Osteocyte (in vitro differentiated cells): ENCODE measurements at places on chromosomes 16 and 17. TPM values are rescaled to one million over a fixed set of nuclear protein-coding genes. Genes with fewer than 3 reads are reported as not detected.

SLC6A4 gene
- 0.10 and 0.16 TPM in 2 replicates for total RNA-seq

ARHGDIG gene
- 0.54 TPM in 1 of 2 replicates, not detected in the other for total RNA-seq

DNA sequence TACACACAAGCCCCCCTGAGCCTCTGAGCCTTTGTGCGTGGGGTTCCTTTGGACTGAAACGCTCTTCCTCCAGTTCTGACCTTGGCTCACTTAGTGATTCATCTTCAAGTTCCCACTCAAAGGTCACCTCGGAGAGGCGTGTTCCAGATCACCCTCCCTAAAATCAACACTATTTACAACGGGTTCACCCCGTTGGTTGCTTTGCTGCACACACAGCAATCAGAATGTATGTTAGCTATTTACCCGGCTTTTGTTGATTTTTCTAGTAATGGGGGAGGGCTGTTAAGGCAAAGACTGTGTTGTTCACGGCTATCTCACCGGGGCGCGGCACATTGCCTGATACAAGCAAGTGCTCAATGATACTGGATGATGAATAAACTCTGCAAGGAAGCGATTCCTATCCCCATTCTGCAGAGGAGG, 977 bp downstream of the NAGPA start:
- peak overlapping the region; percentile 70 for H3K4me3 ChIP-seq
- DNase-seq, result no peak
- H3K4me1 ChIP-seq, result peaks cover 17% of the 10 kb centered on the region
- peaks cover 3% of the 10 kb centered on the region for H3K36me3 ChIP-seq

GRCh38 chr16:78663690-78664089, 564.2 kb downstream of the WWOX start:
- no peak overlapping the region for H3K27ac ChIP-seq
- DNase-seq, result no peak
- no peak overlapping the region for H3K4me3 ChIP-seq
- no peaks in the 10 kb centered on the region for H3K36me3 ChIP-seq

- DNase-seq, result no peak
- no peak overlapping the region for H3K4me3 ChIP-seq
- no peaks in the 10 kb centered on the region for H3K36me3 ChIP-seq
Observed at GRCh38 chr17:17019891-17020456, 22.3 kb upstream of the MPRIP start.

DNA sequence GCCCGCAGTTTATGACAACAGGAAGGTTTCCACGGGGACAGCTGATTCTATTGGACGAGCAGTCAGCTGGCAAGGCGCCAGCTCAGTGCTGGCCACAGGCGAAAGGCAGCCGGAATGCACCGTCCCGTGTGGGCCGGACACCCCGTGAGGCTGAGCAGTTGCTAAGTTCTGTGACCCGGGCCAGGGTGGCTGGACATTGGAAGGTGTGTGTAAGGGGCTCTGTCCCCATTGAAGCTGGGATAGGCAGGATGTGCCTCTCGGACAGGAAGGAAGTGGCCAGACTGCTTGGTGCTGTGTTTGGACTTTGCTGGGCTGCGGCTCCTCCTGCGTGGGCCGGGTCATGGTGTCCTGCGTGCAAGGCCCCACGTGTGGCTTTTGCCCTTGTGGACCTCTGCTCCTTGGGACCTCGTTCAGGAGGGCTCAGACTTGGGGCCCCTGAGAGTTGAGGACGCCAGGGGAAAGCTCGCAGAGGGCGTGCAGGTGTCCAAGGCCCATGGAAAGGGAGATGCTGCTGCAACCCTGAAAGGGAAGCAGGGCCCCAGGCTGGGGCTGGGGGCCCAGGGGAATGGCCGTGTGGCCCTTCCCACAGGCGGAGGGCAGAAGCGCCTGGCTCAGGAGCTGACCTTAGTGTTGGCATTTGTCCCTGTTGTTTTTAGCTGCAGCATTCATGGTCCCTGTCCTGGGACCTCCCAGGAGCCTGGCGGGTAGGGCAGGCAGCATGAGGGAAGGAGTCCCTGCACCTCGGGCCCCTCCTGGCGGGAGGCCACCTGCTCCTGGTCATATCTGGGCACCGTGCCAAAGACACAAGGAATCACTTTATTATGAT, 10.0 kb downstream of the BAIAP2 start:
- peak overlapping the region; percentile 96 for H3K27ac ChIP-seq
- peaks cover 62% of the 10 kb centered on the region for H3K4me1 ChIP-seq
- no peaks in the 10 kb centered on the region for H3K27me3 ChIP-seq
- DNase-seq, result peak; percentile 90
- H3K4me3 ChIP-seq, result peak overlapping the region; percentile 44

DNA sequence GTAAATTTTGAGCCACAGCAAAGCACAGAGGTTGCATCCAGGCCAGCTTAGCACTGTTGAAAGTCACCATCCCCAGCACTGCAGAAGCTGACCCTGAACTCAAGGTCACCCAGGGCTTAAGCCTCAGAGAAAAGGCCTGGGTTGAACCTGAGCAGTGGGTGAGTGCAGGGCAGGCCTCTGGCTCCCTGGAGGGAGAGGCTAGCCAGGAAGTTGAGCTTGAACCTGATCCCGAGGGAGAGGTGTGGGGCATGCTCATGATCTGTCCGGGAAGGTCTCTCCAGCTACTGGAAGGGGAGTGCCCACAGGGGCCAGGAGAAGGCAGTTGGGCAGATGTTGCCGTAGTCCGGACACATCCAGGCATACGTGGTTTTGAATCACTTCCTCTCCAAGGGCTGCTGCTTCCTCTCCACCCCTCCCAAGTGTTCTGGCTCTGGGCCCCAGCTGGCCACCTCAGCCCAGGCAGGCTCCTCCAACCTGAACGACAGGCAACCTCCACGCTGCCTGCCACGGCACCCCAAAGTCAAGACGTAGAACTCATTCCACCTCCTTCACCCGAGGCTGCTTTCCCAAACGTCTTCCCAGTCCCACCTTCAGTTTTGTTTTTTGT, 18.4 kb downstream of the CARHSP1 start:
- peaks cover 14% of the 10 kb centered on the region for H3K4me1 ChIP-seq
- peaks cover 19% of the 10 kb centered on the region for H3K36me3 ChIP-seq
- no peaks in the 10 kb centered on the region for H3K27me3 ChIP-seq
- H3K27ac ChIP-seq, result peak overlapping the region; percentile 52
- DNase-seq, result no peak
